Sigmoid colon (tissue), 7 donors: ENCODE measurements at places on chromosomes 13 and 19. TPM values are rescaled to one million over a fixed set of nuclear protein-coding genes. Genes with fewer than 3 reads are reported as not detected.

DNA sequence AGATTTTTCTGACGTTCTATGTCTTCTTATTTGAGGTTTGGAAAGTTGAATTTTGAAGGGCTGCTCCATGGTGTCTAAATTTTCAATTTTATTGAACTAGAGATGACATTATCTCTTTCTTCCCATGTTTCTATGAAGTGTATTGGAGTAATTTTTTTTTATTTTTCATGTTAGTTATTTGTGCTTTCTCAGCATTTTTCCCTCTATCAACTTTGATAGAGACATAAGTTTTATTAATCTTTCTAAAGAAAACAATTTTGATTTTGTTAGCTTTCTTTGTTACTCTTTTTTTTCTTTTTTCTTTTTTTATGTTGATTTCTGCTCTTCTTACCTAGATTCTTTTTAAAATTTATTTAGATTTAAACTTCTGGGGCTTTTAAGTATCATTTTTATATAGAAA, 1694.8 kb downstream of the PCDH9 start:
- H3K36me3 ChIP-seq: no peaks in the 10 kb centered on the region
- no peaks in the 10 kb centered on the region for H3K4me1 ChIP-seq
- no peak overlapping the region for H3K27ac ChIP-seq
- no peaks in the 10 kb centered on the region for H3K27me3 ChIP-seq
- no peak for DNase-seq
- H3K4me3 ChIP-seq: no peak overlapping the region

GRCh38 chr13:99926014-99926731, 45.4 kb downstream of the ZIC5 start:
- no peak overlapping the region for H3K27ac ChIP-seq
- H3K36me3 ChIP-seq: no peaks in the 10 kb centered on the region
- no peak for DNase-seq
- no peak overlapping the region for H3K4me3 ChIP-seq

Gene CLEC4M
- total RNA-seq: not detected

DNA sequence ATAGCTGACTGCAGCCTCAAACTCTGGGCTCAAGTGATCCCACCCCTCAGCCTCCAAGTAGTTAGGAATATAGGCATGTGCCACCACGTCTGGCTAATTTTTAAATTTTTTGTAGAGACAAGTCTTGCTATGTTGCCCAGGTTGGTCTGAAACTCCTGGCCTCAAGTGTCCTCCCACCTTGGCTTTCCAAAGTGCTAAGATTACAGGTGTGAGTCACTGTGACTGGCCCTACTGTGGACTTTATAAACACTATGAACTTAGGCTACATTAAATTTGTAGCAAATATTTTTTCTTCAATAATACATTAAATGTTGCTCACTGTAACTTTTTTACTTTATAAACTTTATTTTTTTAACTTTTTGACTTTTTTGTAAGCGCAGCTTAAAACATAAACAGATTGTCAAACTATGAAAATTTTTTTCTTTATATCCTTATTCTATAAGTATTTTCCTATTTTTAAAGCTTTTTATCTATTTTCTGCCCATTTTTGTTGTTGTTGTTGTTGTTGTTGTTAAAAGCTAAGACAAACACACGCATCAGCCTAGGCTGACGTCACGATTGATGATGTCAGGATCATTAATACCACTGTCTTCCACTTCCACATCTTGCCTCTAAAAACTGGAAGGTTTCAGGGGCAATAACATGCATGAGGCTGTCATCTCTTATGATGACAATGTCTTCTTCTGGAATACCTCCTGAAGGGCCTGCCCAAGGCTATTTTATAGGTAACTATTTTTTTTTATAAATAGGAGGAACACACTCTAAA, 204.2 kb downstream of the KLF5 start:
- no peaks in the 10 kb centered on the region for H3K27me3 ChIP-seq
- H3K4me3 ChIP-seq: no peak overlapping the region
- no peak for DNase-seq
- no peaks in the 10 kb centered on the region for H3K4me1 ChIP-seq

Gene C19orf38
- 2.1 TPM for total RNA-seq

- H3K4me1 ChIP-seq: peaks cover 31% of the 10 kb centered on the region
- DNase-seq: peak; percentile 74
- no peak overlapping the region for H3K4me3 ChIP-seq
- no peaks in the 10 kb centered on the region for H3K27me3 ChIP-seq
Measured at GRCh38 chr19:2034729-2035589, 16.1 kb downstream of the MKNK2 start.

DNA sequence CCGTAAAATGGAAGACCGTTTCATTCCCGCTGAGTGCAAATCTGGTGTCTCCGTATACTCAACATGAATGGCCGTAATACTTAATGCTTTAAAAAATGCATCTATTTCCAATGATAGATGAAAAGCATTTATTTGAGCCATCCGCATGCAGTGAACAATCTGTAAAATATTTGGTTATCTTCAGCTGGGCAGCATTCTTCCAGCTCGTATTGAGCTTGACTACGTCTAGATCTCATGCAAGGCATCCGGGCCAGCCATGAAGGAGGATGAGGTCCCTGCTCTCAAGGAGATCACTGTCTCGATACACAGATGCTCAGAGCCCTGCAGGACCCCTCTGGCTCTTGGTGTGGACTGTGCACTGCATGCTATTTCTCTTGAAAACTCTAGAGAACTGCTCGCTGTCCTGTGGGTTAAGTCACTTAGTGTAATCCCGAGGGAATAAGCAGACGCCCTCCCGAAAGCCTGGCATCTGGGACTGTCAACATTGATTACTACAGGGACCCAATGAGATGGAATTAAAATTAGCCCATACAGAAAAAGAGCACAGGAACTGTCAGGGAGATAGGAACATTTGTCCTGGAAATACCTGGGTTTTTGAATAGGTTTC, 112.4 kb upstream of the RNF113B start:
- H3K36me3 ChIP-seq: no peaks in the 10 kb centered on the region
- no peaks in the 10 kb centered on the region for H3K4me1 ChIP-seq
- no peak overlapping the region for H3K27ac ChIP-seq
- H3K4me3 ChIP-seq: no peak overlapping the region

DNA sequence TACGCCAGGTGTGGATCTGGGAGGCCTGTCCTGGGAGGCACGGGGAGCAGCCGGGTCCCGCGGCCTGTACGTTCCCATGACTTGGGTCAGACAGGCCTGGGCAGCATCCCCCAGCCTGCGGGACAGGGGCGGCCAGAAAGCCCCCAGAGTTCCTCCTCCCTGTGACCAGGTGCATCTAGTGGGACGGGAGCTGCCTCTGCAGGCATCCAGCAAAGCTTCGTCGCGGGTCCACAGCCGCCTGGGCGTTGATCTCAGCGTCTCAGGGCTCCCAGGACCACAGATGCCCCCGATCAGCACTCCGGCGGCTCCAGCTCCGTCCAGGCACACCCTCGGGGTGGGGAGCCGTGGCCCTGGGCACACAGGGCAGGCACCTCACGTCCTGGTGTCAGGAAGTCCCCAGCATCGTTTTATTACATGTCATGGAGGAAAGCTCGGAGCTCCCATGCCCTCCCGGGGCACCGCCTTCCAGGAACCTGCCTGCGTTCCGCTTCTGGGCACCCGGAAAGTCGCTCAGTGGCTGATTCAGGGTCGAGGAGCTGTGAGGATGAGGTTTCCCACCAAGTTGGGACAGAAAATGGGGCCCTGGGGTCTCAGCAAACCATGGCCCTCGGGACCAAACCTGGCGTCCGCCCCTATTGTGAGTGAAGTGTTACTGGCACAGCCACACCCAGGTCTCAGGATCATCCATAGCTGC, 1.5 kb upstream of the GZMM start:
- H3K4me3 ChIP-seq: no peak overlapping the region
- peaks cover 6% of the 10 kb centered on the region for H3K4me1 ChIP-seq
- peaks cover 2% of the 10 kb centered on the region for H3K27me3 ChIP-seq

GRCh38 chr13:106205871-106206270, 329.6 kb downstream of the EFNB2 start:
- H3K27me3 ChIP-seq: no peaks in the 10 kb centered on the region
- no peaks in the 10 kb centered on the region for H3K4me1 ChIP-seq
- no peak overlapping the region for H3K4me3 ChIP-seq
- H3K36me3 ChIP-seq: no peaks in the 10 kb centered on the region
- H3K27ac ChIP-seq: no peak overlapping the region
- no peak for DNase-seq

Gene MCOLN1
- total RNA-seq: 16.8 TPM

GRCh38 chr19:1361601-1362386, 21.9 kb upstream of the NDUFS7 start:
- DNase-seq: no peak
- H3K4me3 ChIP-seq: peak overlapping the region; percentile 33
- H3K27me3 ChIP-seq: no peaks in the 10 kb centered on the region
- peak overlapping the region; percentile 78 for H3K27ac ChIP-seq
- H3K36me3 ChIP-seq: peaks cover 69% of the 10 kb centered on the region

Gene IGFL2
- total RNA-seq: 1.8 TPM

Gene CLEC17A
- total RNA-seq: not detected

Gene PABPC3
- total RNA-seq: not detected

- DNase-seq: no peak
- H3K4me3 ChIP-seq: no peak overlapping the region
- no peak overlapping the region for H3K27ac ChIP-seq
- H3K36me3 ChIP-seq: peaks cover 17% of the 10 kb centered on the region
- no peaks in the 10 kb centered on the region for H3K27me3 ChIP-seq
- H3K4me1 ChIP-seq: peaks cover 16% of the 10 kb centered on the region
Measured at GRCh38 chr19:5908773-5909442, 4.2 kb downstream of the VMAC start.

DNA sequence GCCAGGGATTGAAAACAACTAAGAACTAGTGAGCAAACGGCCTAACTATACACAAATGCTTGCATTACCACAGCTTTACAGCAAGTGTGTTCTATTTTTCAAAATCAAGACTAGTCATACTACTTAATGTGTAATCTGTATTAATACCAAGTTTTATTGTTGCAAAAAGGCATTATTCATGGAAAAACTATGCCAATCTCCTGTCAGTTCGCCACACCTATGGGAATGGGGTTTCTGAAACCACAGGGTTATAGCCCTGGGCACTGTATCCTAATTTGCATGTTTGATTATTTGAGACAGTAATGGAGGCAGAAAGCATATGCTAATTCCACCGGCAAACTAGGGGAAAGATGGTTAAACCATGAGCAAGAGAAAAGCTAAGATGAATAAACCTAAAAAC, 14.3 kb downstream of the GAS6 start:
- H3K4me1 ChIP-seq: peaks cover 15% of the 10 kb centered on the region
- no peak overlapping the region for H3K4me3 ChIP-seq
- H3K27ac ChIP-seq: no peak overlapping the region

DNA sequence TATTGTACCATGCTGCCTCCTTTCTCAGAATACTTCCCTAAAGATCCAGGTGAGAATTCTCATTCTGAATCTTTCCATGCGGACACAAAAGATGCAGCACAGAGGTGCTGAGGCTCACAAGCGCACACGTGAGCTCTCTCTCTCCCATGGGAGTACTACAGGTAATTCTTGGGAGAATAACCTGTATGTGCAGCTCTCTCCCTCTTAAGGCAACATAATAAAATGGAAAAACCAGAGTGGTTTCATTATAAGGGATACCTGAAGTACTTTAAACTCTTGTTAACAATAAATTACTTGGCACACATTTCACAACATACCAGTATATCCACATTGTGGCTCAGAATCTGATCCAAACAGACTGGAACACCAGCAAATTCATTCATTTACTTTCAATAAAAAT, 40.4 kb downstream of the INTS6 start:
- no peaks in the 10 kb centered on the region for H3K27me3 ChIP-seq
- H3K27ac ChIP-seq: no peak overlapping the region
- no peak for DNase-seq
